Heart left ventricle (tissue), 16 donors: ENCODE measurements at places on chromosomes 6 and 20. TPM values are rescaled to one million over a fixed set of nuclear protein-coding genes. Genes with fewer than 3 reads are reported as not detected.

FAM162B gene
- 4.5 TPM for polyA plus RNA-seq

PKIB gene
- 0.50 TPM for polyA plus RNA-seq

BPIFB1 gene
- 0.04 TPM for polyA plus RNA-seq

PRRT1 gene
- polyA plus RNA-seq, result 0.82 TPM

CST9L gene
- polyA plus RNA-seq, result not detected

HLA-DOB gene
- polyA plus RNA-seq, result 0.30 TPM

C20orf144 gene
- 0.15 TPM for polyA plus RNA-seq

WFDC12 gene
- not detected for polyA plus RNA-seq

EHMT2 gene
- polyA plus RNA-seq, result 15.2 TPM

ERVFRD-1 gene
- polyA plus RNA-seq, result not detected

IFNGR1 gene
- 75.4 TPM for polyA plus RNA-seq

TSPO2 gene
- polyA plus RNA-seq, result not detected

OVOL2 gene
- not detected for polyA plus RNA-seq

RARS2 gene
- polyA plus RNA-seq, result 21.2 TPM
